ENCODE measurements at places on chromosomes 1 and 21. TPM values are rescaled to one million over a fixed set of nuclear protein-coding genes. Genes with fewer than 3 reads are reported as not detected.

DNA sequence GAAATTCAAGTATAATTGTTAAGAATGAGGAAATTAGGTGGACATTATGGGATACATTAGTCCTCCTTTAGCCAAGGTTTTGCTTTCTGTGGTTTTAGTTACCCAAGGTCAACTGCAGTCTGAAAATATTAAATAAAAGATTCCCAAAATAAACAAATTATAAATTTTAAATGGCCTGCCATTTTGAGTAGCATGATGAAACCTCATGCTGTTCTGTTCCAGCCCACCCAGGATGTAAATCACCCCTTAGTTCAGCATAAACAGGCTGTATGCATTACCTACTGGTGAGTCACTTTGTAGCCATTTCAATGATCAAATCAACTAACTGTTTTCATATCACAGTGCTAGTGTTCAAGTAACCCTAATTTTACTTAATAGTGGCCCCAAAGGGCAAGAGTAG is 132.5 kb upstream of the LYPLAL1 start:
- peak; percentile 34 for DNase-seq

DNA sequence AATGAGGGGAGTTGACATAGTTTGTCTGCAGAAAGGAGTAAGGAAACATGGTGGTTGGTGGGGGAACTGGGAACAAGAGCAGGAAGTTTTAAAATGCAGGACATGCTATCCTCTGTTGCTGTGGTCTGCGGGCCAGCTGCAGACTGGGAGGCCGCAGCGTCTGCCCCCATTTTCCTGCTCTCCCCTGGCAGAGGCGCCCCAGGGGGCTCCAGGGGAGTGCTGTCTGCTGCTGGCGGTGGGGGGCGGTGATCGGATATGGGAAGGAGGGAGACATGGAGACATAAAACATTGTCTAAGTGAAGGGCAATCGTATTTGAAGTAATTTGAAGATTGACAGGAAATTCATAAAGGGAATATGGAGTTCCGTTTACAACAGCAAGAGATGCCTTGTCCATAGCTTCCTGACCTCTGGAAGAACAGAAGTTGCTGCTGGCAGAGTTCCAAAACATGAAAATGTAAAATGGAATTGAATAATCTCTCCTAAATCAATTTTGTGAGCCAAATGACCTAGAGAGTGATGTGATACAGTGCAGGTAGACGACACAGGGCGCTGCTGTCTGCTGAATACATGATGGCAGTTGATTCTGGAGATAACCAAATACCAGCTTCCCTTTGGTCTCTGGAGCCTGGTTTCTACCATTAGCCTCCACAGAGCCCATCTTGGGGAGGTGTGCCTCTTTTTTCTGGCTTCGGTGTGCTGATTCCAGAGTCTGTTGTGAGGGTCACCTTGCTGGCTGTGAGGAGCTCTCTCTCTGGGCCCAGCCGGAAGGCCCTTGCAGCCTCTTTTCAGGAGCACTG is 61.0 kb downstream of the PCBP3 start:
- DNase-seq: no peak

GRCh38 chr1:34002810-34003209 is 138.9 kb downstream of the HMGB4 start:
- DNase-seq: no peak

- no peak for DNase-seq
These were observed 51.6 kb upstream of the MACF1 start for GRCh38 chr1:39152923-39153322.

DNA sequence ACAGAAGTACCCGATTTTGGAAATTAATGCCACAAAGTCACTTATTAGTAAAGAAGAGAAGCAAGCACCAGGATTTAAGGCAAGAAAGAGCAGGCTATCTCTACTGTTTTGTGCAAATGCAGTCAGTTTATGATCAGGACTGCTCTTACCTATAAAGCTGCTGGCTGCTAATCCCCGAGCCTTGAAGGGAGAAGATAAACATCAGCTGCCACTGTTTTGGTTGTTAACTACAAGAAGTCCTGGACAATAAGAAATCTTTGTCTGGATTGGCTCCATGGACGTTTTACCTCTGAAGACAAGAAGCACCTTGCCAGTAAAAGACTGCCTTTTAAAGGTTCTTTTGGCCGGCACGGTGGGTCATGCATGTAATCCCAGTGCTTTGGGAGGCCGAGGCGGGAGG is 21.4 kb downstream of the FRRS1 start:
- DNase-seq: no peak

DNA sequence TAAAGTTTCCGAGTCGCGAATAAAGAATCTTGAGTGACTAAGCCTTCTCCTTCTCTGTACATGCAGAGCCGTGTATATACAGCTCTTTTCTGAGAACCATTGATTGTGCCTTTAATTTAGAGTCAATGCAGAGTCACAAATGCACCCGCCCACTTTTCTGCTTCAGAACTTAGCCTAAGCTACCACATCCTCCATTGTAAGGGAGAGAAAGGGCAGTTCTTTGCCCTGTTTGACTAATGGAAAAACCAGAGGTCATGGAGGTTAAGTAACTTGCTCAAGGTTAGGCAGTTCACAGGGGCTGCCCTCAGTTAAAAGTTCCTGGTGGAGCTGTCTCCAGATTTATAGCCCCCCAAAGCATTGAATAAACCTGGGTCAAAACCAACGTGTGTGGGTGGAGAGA is 139.6 kb downstream of the TOMM20 start:
- no peak for DNase-seq

DNA sequence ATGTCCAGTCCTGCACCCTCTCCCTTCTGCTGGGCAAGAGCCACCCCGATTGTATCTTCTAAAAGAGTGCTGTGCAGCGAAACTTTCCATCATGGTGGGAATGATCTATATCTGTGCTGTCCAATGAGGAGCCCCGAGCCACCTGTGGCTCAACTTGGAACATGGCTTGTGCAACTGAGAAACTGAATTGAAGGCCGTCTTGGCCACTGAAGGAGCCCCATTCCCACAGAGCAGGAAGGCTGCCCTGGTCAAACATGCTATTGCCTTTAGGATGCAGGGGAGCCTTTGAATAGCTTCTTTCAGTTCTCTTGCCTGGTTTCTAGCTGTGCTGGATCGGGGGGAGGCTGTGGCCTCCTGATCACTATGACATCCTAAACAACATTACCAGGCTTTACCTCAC is 427.6 kb downstream of the SETD4 start:
- DNase-seq: no peak

- peak; percentile 13 for DNase-seq
These were observed 144.8 kb downstream of the NR5A2 start for GRCh38 chr1:200172311-200172710.

- DNase-seq: no peak
These were observed 337.0 kb upstream of the NR5A2 start for GRCh38 chr1:199690496-199690895.

The LAPTM5 gene
- total RNA-seq: 1.2 TPM

The ADAMTSL4 gene
- 3.1 TPM for total RNA-seq

The TRAF3IP3 gene
- not detected for total RNA-seq

The PTGFRN gene
- total RNA-seq: 60.0 TPM

The SRM gene
- total RNA-seq: 71.1 TPM

The FTCD gene
- 0.13 TPM for total RNA-seq
